ENCODE measurements at places on chromosomes 5 and 9. TPM values are rescaled to one million over a fixed set of nuclear protein-coding genes. Genes with fewer than 3 reads are reported as not detected.

The PFN3 gene
- not detected for total RNA-seq

The SLC23A1 gene
- 7.0 TPM for total RNA-seq

The PPIC gene
- total RNA-seq, result not detected

DNA sequence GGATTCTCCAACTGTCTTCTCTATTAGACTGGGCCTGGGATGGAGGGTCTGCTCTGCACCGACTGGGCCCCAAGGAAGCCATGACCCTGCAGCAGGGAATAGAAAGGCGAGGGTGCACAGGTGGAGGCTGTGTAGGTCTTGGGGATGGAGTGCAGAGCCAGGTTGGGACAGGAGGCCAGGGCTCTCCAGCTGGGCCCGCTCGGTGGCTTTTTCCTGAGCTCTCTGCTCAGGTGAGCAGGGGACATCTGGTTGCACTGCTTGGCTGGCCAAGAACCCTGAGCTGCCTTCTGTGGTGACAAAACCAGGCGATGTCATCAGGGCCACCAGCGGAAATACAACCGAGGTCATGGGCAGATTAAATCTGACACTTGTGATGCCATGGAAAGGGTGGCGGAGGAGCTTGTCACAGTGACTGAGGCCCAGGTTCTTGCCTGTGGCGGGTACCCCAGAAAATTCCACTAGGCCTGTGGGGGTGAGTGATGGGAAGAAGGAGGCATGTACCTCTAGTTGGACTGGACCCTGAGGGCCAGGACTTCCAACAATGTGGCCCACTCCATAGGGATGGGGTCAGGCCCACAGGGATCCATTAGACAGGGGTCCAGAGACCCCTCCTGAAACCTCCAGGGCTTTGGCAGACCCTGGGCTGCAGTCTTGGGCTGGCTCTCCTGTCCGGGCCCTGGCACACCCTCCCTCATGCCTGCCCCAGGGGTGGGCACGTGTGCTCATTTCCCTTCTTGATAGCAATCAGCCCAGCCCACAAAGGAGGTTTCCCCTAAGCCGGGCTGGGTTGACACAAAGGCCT is 4.4 kb upstream of the IL3 start:
- DNase-seq, result no peak

Measured in hematopoietic multipotent progenitor cell (in vitro differentiated cells).